ENCODE measurements at places on chromosomes 13 and 19.

- DNase-seq, result no peak
Observed at GRCh38 chr13:110209950-110210603, 96.9 kb downstream of the COL4A1 start.

DNA sequence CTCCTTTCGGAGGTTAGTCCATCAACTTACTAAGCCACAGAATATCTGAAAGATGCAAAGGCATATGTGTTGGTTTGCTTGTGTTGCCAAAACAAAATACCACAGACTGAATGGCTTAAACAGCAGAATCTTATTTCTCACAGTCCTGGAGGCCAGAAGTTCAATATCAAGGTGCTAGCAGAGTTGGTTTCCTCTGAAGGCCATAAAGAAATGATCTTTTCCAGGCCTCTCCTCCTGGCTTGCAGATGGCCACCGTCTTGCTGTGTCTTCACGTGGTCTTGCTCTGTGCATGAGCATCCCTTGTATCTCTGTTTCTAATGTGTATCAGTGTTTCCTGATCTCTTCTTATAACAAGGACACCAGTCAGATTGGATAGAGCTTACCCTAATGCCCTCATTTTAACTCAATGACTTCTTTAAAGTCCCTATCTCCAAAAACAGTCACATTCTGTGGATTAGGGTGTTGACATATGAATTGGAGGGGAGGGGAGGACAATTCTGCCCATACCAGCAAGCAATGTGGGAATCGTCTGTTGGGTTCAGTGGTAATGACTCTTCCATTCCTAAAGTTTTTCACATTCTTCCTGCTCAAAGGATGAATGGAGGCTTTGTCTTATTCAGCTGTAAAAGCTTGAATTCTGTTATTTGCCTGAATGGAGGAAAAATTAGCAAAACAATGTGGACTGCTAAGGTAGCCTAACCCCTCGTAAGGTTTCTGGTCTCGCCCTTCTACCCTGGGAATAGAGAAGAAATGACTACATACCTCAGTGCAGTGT, 715.7 kb downstream of the DIAPH3 start:
- no peak for DNase-seq

GRCh38 chr13:82698941-82699340, 1183.3 kb downstream of the SLITRK1 start:
- peak; percentile 19 for DNase-seq

DNA sequence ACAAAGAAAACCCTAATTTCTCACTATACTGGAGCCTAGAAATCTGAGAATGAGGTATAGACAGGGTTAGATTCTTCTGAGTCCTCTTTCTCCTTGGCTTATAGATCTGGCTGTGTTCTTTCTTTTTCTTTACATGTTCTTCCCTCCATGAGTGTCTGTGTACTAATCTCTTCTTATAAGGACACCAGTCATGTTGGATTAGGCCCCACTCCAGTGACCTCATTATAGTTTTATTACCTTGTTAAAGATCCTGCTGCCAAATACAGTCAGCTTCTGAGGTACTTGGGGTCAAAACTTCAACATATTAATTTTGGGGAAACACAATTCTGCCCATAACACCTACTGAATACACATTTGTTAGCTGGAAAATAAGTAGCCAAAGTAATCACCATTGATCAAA, 302.6 kb downstream of the PCDH9 start:
- DNase-seq, result no peak

DNA sequence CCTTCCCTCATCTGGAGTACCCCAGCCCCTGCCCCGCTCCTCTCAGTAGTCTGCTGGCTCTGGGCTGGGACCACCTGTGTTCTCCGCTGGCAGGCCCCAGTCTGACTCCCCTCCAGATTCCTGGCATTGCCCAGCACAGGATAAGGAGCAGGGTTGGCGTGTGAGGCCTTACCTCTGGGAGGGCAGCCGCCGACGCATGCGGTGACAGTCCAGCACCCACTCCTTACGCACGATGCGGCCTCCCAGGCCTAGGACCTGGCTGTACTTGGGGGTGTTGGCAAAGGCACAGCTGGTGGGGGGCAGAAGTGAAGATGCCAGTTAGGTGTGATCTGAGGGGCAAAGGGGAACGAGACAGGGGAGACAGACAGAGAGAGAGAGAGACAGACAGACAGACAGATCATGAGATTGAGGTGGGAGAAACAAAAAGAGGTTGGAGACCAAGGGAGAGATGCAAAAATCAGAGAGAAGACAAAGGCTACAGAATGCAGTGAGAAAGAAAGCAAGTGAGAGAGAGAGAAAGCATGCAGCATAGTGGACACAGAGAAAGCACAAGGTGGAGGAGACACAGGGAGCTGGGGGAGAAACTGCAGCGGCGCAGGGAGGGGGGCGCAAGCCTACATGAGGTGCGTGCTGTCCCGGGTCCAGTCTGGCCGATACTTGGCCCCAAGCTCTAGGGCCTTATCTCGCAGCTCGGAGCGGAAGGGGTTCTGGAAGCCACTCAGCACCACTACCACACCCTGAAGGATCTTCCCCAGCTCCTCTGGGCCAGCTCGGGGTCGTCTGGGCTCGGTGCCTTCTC, 18.6 kb downstream of the ZNF575 start:
- no peak for DNase-seq

DNA sequence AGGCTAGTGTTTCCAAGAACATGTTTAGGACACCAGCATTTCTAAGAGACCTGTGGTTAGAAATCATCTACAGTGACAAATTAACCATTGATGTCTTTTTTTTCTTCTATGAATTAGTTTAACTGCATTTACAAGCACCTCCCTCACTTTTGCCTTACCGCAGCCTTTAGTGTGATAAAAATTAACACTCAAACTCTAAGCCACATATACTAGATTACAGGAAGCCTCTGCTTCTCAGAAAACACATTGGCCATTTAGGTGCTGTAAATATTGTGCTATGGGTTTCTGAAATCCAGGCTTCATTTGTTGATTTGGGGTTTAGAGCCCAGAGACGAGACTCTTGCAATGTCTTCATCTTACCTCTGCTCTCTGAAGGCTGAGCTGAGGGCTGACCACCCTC, 34.6 kb upstream of the OLFM4 start:
- DNase-seq, result no peak

DNA sequence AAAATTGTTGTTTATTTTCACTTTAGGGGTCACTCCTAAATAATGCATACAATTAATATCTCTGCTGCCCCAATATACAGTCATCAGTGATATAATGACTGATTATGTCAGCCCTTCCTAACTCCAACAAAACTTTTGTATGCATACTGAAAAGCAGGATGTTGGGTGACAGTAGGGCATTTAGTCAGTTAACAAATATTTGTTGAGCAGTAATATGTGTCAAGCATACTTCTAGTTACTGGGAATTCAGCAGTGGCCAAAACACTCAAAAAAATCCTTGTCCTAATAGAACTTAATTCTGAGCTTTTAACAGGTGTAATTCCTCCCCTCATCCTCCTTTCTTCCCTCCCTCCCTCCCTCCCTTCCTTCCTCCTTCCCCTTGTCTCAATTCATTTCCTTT, 560.7 kb upstream of the KLHL1 start:
- DNase-seq, result no peak

DNA sequence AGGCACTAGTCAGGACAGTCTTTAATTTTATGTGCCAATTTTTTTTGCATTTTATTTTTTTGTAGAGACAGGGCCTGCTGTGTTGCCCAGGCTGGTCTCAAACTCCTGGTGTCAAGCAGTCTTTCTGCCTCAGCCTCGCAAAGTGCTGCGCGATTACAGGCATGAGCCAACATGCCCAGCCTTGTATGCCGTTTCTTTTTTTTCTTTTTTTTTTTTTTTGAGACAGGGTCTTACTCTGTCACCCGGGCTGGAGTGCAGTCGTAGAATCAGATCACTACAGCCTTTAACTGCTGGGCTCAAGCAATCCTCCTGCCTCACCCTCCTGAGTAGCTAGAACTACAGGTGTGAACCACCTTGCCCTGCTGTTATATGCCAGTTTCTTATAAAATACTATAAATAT, 26.4 kb downstream of the BORA start:
- no peak for DNase-seq

GRCh38 chr19:15837221-15837731, 21.8 kb upstream of the OR10H1 start:
- peak; percentile 73 for DNase-seq

DNA sequence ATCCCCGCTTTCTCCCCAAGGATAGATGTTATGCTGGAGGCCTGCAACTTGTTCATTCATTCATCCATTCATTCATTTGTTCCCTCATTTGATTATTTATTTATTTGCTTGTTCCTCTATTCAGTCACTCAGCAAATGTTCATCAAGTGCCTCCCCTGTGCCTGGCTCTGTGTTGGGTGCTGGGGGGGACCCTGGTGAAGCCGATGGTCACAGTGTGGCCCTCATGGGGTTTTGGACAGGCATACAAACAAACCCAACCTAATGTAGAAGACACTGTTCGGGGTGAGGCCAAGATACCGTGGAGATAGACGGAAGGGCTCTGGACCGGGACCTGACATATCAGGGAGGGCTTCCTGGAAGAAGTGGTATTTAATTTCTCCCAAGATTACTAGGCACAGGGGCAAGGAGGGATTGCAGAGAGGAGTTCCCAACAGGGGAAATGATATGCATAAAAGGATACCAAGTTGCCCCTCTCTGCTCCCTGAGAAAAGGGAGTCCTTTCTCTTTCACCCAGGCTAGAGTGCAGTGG, 58.1 kb downstream of the ZNF536 start:
- DNase-seq, result no peak

DNA sequence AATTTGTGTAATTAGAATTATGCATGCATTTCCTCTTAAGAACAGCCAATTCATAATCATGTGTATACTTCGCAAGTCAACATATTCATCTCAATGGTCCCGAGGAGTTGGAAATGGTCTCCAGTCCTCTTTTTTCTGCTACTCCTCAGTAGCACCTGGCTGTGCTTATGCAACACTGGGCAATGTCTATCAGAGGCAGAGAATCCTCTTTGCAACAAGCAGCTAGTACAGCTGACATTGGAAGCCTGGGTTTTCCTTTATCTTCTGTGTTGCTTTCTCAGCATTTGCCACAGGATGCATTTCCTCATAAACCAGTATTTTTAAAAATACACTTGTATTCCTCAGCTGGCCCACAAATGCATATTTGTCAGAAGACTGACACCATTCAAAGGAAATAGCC, 405.3 kb upstream of the GPC6 start:
- no peak for DNase-seq

DNA sequence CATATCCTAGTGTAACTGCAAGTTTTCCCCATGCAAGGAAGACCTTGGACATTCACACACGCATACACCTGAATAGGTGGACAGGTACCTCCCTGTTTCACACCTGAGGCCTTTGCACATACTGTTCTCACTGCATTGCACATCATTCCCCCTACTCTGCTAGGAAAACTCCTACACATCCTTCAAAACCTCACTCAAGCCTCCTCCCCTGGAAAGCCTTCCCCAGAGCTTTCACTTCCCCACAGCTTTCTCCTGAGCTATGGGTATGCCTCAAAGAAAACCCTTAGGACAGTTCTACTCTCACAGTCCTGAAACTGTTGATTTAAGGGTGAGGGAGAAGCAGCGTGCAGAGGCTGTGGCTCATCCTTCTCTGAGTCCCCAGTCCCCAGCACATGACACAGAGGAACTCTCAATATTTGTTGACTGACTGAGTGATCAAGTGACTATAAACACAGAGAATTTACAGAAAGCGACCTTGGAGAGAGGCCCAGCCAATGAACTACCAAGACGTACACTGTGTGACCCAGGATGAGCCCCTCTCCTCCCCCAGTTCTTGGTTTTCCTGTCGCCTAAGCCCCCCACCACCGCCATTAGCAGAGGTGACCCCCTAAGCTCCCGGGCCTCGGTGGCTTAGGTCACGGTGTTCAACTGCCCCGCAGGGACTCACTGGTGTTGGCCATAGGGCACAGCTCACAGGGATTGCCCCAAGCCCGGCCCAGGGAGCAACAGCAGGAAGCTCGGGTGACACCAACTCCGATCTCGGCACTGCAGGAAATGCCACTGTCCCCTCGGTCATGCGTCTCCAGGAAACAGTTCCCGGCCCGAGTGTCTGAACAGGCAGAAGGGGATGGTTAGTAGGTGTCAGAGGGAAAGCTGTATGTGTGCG, 40.6 kb downstream of the FBN3 start:
- no peak for DNase-seq

- DNase-seq, result no peak
Observed at GRCh38 chr19:53696951-53697350, 65.2 kb downstream of the DPRX start.

- no peak for DNase-seq
Observed at GRCh38 chr13:106096661-106097092, 438.8 kb downstream of the EFNB2 start.

- no peak for DNase-seq
Observed at GRCh38 chr13:50576156-50576555, 267.3 kb downstream of the DLEU7 start.

GRCh38 chr19:42270346-42271044, 1.4 kb downstream of the CIC start:
- peak; percentile 47 for DNase-seq

- no peak for DNase-seq
Observed at GRCh38 chr13:60701895-60702294, 304.9 kb downstream of the TDRD3 start.

- no peak for DNase-seq
Observed at GRCh38 chr13:42760951-42761350, 20.4 kb upstream of the FAM216B start.

DNA sequence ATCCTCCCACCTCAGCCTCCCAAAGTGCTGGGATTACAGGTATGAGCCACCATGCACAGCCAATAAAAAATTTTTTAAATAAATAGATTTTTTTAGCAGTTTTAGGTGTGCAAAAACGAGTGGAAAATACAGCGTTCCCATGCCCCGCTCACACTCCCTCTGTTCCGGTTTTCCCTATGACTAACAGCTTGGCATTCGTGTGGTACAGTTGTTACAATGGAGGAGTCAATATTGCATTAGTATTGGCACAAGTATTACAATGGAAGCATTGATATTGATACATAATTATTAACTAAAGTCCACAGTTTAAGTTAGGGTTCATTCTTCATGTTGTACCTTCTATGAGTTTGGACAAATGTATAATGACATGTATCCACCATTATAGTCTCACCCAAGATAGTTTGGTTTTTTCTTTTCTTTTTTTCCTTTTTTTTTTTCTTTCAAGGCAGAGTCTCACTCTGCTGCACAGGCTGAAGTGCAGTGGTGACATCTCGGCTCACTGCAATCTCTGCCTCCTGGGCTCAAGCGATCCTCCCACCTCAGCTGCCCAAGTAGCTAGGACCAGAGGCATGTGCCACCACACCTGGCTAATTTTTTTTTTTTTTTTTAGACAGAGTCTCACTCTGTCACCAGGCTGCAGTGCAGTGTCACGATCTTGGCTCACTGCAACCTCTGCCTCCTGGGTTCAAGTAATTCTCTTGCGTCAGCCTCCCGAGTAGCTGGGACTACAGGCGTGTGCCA, 15.4 kb upstream of the RAB20 start:
- no peak for DNase-seq

- DNase-seq, result no peak
Observed at GRCh38 chr13:113407531-113408393, 43.8 kb upstream of the GRTP1 start.

DNA sequence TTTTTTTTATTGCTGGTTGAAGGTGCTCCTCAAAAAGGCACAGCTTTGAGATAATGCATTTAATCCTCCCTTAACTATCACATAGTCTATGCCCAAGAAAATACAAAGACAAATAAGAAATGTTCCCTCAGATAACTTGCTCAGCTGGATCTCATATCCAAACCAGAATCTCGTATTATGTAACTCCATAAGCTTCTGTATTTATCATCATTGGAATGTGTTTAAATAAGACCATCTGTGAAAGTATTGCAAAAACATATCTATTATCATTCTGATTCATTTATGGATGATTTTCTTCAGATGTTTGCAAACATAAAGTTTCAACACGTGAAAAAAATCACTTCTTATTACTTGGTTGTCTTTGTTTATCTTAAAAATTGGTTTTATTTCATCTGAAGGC, 190.9 kb downstream of the IRS2 start:
- no peak for DNase-seq

- no peak for DNase-seq
Observed at GRCh38 chr19:11208561-11209471, 11.5 kb upstream of the KANK2 start.
